ENCODE measurements at places on chromosomes 5 and 9.
A peak's percentile ranks its signal among the peaks of the same experiment; 100 is the strongest.

DNA sequence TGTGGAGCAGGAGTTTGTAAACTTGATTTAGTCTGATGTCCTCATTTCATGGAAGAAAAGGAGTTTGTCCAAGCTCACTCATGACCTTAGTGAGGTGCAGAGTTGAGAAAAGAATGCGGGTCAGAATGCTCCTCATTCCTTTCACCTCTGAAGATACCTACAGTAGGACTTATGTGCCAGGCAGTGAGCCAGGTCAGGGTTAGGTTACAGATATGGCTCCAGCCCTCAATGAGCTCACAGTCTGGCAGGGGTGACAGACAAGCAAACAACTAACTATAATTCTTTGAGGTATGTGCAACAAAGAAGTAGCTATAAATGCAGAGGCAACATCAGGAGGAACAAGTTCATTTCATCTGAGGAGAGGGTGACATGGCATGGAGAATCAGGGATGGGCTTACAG is 102.5 kb downstream of the SPATA31D1 start:
- no peak for DNase-seq

DNA sequence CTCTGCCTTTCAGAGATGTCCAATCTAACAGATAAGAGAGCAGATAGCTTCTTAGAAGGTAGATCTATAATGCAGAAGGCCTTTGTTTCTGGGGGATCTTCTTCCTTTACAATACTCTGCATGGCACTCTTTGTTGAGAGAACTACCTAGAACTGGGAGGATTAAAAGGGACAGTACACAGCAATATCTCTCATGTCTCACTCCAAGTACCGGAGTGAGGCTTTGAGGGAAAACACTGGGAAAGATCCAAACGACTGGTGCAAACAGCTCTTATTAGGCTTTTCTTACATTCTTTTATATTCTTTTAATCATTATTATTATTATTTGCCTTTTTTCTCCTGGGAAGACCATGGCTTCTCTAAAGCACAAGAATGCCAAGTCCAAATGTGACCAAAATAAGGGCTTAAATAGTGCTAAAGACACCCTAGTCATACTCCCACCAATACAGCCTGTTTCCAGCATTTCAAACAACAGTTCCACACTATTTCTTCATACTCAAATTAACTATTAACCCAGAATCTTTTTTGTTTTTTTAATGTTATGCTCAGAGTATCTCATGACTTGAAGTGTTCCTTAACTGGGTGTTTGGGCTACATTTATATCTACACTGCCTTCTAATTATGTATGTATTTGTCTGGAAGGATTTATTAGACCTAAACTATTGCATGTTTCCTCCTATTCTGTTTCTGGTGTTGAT is 52.7 kb downstream of the ABHD17B start:
- no peak for DNase-seq

- peak; percentile 61 for DNase-seq
These were observed 76.3 kb upstream of the PCSK1 start for GRCh38 chr5:96509316-96509715.

DNA sequence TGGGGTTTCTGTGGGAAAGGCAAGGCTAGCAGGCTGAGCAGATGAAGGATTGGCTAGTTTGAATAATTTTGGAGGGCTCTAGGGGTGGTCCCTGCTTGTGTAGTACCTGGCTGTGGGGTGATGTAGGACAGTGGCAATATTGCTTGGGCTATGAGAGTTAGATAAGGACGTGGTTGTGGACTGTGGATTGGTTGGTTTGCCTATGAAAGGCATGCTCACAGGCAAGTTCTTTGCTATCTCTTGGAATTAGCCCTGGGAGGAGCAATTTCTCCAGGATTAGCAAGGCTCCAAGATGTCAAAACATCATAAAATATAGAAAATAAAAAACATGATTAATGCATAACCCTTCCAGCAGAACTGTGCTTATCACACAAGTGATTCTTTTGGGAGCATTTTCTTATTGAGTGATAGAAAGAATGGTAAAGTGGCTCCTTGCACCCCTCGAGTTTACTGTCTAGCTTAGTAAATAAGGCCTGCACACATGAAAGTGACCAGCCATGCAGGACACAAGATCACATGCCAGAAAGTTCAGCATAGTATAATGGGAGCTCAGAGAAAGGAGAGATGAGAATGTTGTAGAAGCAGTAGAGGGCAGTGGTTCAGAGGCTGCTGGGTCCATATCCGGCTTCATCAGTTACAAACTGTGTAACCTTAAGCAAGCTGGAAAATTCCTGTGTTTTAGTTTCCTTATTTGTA is 13.8 kb downstream of the AOPEP start:
- no peak for DNase-seq

GRCh38 chr9:12629067-12629466 is 64.1 kb upstream of the TYRP1 start:
- no peak for DNase-seq

DNA sequence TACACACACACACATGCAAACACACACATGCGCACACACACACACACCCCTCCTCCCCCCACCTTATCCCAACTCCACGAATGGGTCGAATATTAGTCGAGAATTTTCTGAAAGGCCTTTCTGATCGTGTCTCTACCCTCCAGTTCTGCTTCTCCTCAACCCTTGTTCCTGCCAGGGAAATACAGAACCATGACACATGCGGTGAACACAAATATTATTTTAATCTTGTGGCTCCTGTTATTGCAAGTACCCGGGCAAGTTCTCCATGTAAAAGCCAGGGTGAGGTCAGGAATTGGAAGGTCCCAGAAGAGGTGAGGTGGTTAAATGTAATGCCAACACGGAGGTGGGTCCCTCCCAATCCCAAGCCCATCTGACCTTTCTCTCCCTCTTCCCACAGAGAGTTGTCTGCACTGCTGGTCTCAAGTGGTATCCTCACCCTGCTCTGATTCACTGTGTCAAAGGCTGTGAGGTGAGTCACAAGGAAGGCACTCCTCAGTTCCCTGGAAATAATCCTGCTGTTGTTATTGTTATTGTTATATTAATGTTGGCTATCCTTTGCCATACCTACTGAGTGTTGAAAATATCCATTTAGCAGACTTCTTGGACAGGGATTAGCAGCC is 223.7 kb downstream of the PAPPA start:
- DNase-seq, result peak; percentile 69

GRCh38 chr9:114677418-114677817 is 4.6 kb downstream of the TEX48 start:
- peak; percentile 97 for DNase-seq

- no peak for DNase-seq
These were observed 18.3 kb downstream of the EFNA5 start for GRCh38 chr5:107652408-107652807.

- DNase-seq, result peak; percentile 9
These were observed 116.7 kb downstream of the WDR70 start for GRCh38 chr5:37495668-37496347.

DNA sequence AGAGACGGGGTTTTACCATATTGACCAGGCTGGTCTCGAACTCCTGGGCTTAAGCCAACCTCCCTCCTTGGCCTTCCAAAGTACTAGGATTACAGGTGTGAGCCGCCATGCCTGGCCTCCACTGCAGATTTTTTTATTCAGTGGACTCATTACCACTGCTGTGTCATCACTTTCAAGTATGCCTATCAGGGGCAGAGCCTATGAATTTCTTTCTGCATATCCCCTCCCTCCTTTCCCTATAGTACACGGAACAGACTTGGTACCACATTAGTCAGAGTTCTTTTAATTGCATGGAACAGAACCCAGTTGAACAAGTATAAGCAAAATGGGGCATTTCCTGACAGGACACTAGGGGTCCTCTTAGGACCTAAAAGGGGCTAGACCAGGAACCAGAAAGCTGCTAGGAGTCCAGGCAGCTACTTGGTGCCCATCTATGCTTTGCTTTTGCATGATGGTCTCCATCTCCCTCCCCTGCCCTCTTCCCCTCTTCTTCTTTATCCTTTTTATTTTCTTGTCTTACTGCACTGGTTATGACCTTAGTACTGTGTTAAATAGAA is 5.8 kb downstream of the BSPRY start:
- DNase-seq, result no peak

- no peak for DNase-seq
These were observed 39.7 kb upstream of the ANKDD1B start for GRCh38 chr5:75571547-75571946.

- no peak for DNase-seq
These were observed 15.4 kb upstream of the C5orf47 start for GRCh38 chr5:173973616-173973969.

GRCh38 chr9:114318416-114318815 is 4.5 kb upstream of the ORM1 start:
- no peak for DNase-seq

GRCh38 chr5:143041972-143042770 is 272.0 kb downstream of the ARHGAP26 start:
- peak; percentile 34 for DNase-seq

DNA sequence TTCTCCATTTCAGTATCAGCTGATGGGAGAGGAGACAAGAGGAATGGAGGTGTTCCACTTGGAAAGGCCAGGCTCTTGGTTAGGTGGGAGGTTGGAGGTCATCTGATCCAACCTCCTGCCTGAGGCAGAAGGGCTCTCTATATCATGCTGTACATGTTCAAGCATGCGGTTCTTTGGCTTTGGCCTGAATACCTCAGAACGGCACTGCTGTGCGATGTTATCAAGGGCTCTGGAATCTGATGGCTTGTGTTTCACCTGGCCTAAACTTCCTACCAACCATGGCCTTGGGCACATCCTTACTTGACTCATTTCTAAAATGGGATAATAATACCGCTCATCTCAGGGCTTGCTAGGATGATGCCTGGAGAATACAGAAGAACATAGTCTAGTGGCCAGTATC is 90.1 kb upstream of the FAM169A start:
- DNase-seq, result no peak

DNA sequence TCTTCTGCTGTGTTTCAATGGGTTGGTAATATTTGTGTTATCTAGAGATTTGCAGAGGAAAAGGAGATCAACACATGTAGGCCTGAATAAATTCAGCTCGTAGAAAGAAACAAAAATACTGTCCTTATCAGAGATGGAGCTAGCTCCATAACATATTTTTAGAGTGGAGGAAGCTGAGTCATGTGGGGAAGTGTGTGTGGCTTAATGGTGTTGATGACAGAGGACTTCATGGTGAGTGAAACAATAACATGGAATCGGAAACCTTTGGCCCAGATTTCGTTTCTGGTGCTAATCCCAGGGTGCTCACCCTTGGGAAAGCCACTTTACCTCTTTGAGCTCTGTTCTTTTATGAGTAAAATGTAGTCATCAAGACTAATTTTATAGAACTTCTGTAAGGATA is 825.0 kb downstream of the TLR4 start:
- peak; percentile 53 for DNase-seq

DNA sequence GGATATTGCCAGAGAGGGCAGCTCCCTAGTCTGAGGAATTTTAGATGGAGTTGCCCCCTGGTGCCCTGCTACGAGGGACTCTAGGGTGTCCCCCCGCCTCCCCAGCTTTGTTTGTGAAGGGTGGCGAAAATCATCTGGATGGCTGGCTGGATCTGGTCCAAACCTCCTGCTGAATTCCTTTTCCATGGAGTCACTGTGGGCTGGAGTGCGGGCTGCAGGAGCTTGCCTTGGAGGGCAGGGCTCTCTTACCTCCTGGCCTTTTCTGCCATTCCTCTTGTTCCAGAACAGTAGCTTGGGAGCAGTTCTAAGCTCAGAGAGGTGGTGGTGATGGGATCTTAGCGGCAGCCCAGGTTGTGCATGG is 2.1 kb downstream of the SYNPO start:
- peak; percentile 91 for DNase-seq

DNA sequence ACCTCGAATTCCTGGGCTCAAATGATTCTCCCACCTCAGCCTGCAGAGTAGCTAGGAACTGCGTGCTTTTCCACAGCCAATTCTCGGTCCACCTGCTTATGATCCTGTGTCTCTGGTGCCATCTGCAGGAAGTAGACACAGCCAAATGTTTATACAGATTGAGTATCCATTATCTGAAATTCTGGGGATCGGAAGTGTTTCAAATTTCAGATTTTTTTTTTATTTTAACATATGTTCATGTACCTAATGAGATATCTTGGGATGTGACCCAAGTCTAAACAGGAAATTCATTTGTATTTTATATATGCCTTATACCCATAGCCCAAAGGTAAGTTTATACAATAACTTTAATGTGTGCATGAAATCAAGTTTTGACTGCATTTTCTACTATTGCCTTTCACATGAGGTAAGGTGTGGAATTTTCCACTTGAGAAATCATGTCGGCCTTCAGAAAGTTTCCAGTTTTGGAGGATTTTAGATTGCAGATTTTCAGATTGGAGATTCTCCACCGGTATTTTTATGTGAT is 89.5 kb downstream of the ESM1 start:
- peak; percentile 56 for DNase-seq

GRCh38 chr5:77129391-77129990 is 42.4 kb upstream of the ZBED3 start:
- peak; percentile 22 for DNase-seq

GRCh38 chr5:104913841-104914281 is 1351.3 kb upstream of the NUDT12 start:
- DNase-seq, result no peak

DNA sequence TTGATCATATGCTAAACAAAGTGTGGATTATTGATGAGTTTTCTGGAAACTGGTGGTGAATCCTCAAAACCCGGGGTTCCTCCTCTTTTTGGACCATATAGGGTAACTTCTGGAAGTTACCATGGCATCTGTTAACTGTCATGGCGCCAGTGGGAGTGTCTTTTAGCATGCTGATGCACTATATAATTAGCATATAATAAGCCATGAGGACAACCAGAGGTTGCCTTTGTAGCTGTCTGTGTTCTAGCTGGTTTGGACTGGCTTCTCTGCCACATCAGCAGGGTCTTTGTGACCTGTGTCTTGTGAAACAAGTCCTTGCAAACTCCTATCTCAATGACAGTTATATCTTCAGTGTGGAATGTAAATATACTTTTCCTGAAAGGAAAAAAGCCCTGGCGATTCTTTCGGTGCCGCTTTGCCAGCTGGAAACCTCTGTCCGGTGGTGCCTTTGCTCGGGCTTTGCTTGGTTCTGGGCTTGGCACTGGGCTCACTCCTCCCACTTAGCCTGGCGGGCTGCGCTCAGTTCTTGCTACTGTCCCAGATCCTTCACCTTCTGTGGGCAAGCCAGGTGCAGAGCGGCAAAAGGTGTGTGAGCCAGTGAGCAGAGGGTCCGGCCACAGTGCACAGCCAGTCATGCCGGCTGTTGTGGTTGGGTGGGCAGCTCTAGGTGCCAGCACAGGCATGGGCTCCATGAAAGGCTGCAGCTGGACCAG is 20.4 kb downstream of the NXNL2 start:
- no peak for DNase-seq

GRCh38 chr5:32753051-32753450 is 41.9 kb downstream of the NPR3 start:
- DNase-seq, result no peak

GRCh38 chr9:14715102-14715501 is 7.4 kb downstream of the CER1 start:
- no peak for DNase-seq

- DNase-seq, result peak; percentile 60
These were observed 10.6 kb upstream of the CXXC5 start for GRCh38 chr5:139637438-139638089.

DNA sequence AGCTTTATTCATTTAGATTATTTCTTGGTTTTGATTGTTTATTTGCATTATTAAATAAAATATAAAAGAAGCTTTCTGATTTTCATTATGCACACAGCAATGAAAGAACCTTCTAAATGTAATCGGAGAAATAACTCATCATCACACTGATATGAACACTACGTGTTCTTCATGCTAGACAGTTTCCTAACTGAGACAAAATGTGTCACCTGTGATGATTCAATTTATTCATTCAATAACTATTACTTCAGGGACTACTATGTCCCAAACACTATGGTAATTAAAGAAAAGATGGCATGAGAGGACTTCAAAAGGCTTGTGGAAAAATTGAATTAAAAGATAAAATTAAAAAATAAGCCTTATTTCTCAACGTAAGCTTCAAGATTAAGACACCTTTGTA is 118.1 kb downstream of the SPEF2 start:
- DNase-seq, result no peak

- peak; percentile 96 for DNase-seq
These were observed 103.8 kb upstream of the SLC1A3 start for GRCh38 chr5:36502608-36503007.

Data from NCI-H226 (cell line).